ENCODE measurements at places on chromosomes 2 and 18. TPM values are rescaled to one million over a fixed set of nuclear protein-coding genes. Genes with fewer than 3 reads are reported as not detected.
A peak's percentile ranks its signal among the peaks of the same experiment; 100 is the strongest.

- no peaks in the 10 kb centered on the region for H3K4me1 ChIP-seq
- H3K36me3 ChIP-seq = no peaks in the 10 kb centered on the region
- no peak overlapping the region for H3K4me3 ChIP-seq
- DNase-seq = no peak
- H3K27me3 ChIP-seq = no peaks in the 10 kb centered on the region
- H3K27ac ChIP-seq = no peak overlapping the region
Measured at GRCh38 chr18:67731851-67732250, 215.3 kb upstream of the DSEL start.

Gene UGT1A8
- total RNA-seq = not detected

- no peaks in the 10 kb centered on the region for H3K27me3 ChIP-seq
- no peaks in the 10 kb centered on the region for H3K4me1 ChIP-seq
- H3K4me3 ChIP-seq = no peak overlapping the region
- DNase-seq = no peak
Measured at GRCh38 chr2:221527776-221528309, 44.3 kb downstream of the EPHA4 start.

GRCh38 chr2:199439066-199439465 is 18.7 kb downstream of the SATB2 start:
- no peak overlapping the region for H3K27ac ChIP-seq
- H3K4me3 ChIP-seq = no peak overlapping the region
- no peak for DNase-seq
- H3K36me3 ChIP-seq = no peaks in the 10 kb centered on the region
- H3K27me3 ChIP-seq = no peaks in the 10 kb centered on the region

GRCh38 chr2:2326068-2327040 is 4.7 kb downstream of the MYT1L start:
- H3K27me3 ChIP-seq = no peaks in the 10 kb centered on the region
- H3K4me1 ChIP-seq = no peaks in the 10 kb centered on the region
- no peak overlapping the region for H3K27ac ChIP-seq
- DNase-seq = no peak
- no peak overlapping the region for H3K4me3 ChIP-seq

DNA sequence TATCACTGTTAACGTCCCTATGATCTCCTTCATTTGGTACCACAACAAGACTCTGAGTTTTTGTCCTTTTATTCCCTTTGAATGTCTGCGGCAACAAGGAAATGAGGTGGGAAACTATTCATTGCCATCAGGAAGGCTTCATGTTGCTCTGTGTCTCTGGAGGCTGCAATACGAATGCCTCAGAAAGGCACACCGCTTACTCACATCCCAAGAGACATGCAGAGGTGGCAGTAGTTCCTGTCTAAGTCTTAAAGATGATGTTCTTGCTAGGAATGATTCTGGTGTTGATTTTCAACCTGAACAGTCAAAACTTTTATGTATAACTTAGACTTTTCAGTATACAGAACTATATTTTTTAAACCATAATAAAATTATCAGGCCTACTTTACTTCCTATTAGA is 24.0 kb downstream of the CNTNAP5 start:
- H3K4me3 ChIP-seq = no peak overlapping the region
- H3K36me3 ChIP-seq = no peaks in the 10 kb centered on the region
- no peak overlapping the region for H3K27ac ChIP-seq

DNA sequence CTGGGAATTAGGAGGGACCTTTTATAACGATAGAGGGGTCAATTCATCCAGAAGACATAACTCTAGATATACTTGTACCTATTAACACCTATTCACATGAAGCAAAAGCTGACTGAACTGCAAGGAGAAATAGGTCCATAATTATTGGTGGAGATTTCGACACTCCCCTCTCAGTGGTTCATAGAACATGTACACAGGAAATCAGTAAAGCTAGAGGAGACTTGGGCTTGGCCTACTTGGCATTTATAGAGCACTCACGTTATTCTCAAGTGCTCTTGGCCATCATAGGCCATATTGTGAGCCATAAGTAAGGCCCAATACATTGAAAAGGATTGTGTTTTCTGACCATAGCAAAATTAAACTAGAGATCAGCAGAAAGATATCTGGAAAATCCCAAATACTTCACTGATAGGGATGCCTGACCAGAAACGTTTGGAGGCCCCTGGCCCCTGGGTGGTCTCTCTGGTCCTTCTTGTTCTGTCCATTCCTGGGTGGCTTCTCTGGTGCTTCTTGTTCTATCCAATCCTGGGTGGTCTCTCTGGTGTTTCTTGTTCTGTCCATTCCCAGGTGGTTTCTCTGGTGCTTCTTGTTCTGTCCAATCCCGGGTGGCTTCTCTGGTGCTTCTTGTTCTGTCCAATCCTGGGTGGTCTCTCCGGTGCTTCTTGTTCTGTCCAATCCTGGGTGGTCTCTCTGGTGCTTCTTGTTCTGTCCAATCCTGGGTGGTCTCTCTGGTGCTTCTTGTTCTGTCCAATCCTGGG is 49.0 kb downstream of the SNED1 start:
- H3K36me3 ChIP-seq = peaks cover 48% of the 10 kb centered on the region
- H3K27me3 ChIP-seq = no peaks in the 10 kb centered on the region
- H3K4me1 ChIP-seq = no peaks in the 10 kb centered on the region
- no peak for DNase-seq

GRCh38 chr2:224366267-224366844 is 35.6 kb downstream of the FAM124B start:
- no peak overlapping the region for H3K4me3 ChIP-seq
- H3K27me3 ChIP-seq = no peaks in the 10 kb centered on the region
- H3K36me3 ChIP-seq = no peaks in the 10 kb centered on the region
- H3K27ac ChIP-seq = no peak overlapping the region
- no peak for DNase-seq

- H3K4me1 ChIP-seq = no peaks in the 10 kb centered on the region
- no peaks in the 10 kb centered on the region for H3K27me3 ChIP-seq
- no peak for DNase-seq
Measured at GRCh38 chr18:78861706-78862105, 117.9 kb upstream of the SALL3 start.

Gene KCNS3
- total RNA-seq = 30.3 TPM

- H3K36me3 ChIP-seq = no peaks in the 10 kb centered on the region
- peaks cover 11% of the 10 kb centered on the region for H3K4me1 ChIP-seq
- H3K4me3 ChIP-seq = peak overlapping the region; percentile 86
- DNase-seq = no peak
- H3K27ac ChIP-seq = peak overlapping the region; percentile 28
Measured at GRCh38 chr18:76495435-76496193, 572 bp upstream of the ZNF516 start.

DNA sequence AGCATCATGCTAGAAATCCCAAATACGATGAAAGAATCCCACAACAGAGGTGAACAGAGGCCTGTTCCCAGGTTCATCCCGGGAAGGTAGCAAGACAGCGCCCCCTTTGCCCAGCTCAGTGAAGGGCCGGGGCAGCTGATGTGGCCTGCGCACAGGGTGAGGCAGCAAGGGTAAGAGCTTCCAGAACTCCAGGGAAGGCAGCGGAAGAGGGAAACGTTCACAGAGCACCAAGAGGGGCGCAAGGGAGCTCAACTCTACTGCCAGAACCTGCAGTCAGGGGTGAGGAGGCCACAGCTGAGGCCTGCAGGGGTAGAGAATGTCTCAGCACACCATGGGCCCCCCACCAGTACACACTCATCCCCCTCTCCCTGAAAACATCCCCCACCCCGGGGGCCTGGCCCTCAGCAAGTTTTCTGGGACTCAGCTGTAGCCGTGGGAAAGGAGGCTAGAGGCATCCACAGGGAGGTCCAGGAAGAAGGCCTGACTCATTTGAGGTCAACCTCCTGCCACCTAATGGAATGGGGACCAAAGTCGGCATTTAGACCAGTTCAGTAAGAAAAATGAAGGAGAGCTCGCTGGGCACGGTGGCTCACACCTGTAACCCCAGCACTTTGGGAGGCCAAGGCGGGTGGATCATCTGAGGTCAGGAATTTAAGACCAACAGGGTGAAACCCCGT is 95.6 kb upstream of the ASAP2 start:
- no peaks in the 10 kb centered on the region for H3K36me3 ChIP-seq
- peaks cover 10% of the 10 kb centered on the region for H3K4me1 ChIP-seq
- H3K27me3 ChIP-seq = no peaks in the 10 kb centered on the region
- H3K4me3 ChIP-seq = no peak overlapping the region
- DNase-seq = no peak

Gene LAPTM4A
- 181 TPM for total RNA-seq
